ENCODE measurements at places on chromosomes 6 and 20.

DNA sequence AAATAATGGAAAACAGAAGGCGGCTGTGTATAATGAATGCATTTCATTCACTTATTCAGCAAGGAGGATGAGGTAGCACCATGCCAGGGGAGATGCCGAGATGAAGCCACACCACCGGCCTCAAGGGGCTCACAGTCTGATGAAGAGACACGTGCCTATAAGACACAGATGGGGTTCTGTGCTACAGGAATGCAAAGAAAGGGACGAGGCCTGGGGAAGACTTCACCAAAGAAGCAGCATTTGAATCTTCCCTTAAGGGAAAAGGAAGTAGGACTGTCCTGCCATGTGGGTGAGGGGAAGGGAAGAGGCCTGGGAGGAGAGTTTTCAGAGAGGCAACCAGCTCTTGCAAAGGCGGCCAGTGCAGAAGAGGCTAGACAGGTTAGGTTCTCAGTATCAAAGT is 98.9 kb downstream of the PSMG4 start:
- DNase-seq: no peak

DNA sequence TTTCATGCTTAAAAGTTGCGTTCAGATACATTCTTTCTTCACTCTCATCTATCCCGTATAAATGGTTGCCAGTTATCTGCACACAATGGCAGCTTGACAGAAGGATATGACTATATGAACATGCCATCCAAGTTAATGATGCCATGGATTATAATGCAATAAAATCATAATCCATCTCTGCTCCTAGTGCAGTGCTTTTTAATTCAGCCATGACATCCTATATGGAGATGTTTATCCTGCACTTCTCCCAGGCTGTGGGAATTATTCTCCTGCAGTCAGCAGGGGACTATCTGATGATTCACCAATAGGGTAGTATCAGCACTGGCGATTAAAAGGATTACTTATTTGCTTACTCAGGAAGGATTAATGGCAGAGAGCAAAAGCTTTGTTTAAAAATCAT is 273.8 kb downstream of the SAMD5 start:
- no peak for DNase-seq

DNA sequence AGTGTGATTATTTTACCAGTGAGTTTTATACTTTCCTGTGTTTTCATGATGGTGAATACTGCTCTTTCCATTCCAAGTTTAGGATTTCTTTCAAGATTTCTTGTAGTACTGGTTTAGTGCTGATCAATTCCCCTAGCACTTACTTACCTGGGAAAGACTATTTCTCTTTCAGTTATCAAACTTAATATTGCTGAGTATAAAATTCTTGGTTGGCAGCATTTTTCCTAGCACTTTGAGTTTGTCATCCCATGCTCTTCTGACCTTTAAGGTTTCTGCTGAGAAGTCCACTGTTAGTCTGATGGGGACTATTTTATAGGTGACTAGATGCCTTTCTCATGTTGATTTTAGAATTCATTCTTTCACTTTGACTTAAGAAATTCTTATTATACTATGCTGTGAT is 842.8 kb upstream of the CITED2 start:
- no peak for DNase-seq

GRCh38 chr20:15220009-15220656 is 882.7 kb upstream of the FLRT3 start:
- DNase-seq: no peak

- no peak for DNase-seq
Observed at GRCh38 chr6:90490030-90490716, 96.7 kb downstream of the MAP3K7 start.

GRCh38 chr20:7637184-7637583 is 303.1 kb downstream of the HAO1 start:
- no peak for DNase-seq

GRCh38 chr20:61879303-61879620 is 186.4 kb downstream of the TAF4 start:
- no peak for DNase-seq

DNA sequence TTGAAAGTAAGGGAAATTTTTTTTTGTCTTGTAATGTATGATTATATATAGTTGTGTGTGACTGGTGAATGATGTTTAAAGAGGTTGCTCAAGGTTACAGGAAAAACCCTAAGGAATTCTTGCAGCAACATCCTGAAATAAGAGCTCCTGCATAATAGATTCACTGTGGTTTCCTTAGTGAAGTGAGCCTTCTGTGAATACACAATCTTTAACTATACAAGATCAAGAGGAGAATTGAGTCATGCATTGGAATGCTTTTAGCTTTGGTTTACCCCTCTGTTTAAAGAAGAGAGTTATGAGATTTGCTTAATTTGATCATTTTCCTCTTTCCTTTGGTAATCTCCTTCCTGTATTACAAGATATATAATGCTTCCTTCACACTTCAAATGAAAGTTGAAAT is 141.6 kb upstream of the EYA4 start:
- DNase-seq: no peak

- DNase-seq: peak; percentile 81
Observed at GRCh38 chr20:53581444-53582250, 12.0 kb downstream of the ZNF217 start.

DNA sequence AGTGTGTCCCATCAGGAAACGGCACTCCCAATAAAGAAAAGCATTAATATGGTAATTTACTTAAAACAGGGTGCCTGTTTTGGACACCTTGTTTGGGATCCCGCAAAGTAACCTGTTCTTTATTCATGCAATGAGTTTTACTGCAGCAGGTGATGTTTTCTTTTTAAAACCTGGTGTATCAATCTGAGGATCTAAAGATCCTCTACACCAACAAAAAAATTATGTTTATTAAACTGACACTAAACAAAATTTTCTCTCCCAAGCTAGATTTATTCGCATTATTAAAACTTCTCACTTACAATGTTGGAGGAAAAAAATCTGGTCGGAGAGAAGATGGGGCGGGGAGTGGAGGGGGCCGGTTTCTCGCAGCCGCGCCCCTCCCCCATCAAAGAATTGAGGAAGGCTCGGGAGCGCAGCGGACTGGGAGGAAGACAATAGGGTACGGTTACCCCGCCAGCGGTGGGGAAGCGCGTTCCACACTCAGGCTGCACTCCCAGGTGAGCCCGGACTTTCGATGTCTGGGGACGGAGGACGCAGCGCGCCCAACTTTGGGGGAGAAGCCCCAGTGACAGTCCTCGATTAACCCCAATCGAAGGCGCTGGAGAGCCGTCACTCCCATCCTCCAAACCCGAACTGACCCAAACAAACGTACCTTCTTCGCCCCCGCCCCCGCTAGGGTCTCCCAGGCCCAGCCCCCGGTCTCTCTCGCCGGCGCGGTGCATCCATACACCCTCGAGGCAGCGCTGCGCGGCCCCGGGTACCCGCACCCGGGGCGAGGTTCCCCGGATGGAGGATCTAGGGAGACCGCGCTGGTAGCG is 1.3 kb downstream of the CD24 start:
- DNase-seq: peak; percentile 46

DNA sequence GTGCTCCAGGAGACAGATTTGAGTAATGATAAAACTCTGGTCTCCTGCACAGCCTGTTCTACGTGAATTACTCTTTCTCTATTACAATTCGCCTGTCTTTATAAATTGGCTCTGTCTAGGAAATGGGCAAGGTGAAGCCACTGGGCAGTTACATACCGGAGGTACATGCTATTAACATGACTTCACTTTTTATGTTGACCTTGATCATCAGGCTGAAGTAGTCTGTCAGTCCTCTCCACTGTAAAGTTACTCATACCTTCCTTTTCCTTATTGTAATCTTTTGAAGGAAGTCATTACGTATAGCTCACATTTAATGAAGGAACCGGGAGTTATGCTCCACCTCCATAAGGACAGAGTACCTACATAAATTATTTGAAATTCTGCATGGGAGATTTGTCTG is 19.9 kb upstream of the KHDC1 start:
- DNase-seq: no peak

GRCh38 chr6:119523556-119523955 is 174.0 kb upstream of the MAN1A1 start:
- DNase-seq: no peak

DNA sequence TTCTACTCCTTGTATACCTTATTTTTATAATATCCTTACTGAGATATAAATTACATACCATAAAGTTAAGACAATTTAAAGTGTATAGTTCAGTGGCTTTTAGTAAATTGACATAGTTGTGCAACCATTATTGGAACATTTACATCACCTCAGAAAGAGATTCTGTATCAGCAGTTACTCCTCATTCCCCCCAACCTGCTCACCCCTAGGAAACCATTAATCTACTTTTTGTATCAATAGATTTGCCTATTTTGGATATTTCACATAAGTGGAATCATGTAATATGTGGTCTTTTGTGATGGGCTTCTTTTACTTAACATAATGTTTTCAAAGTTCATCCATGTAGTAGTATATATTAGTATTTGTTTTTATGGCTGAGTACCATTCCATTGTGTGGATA is 51.3 kb downstream of the CDC5L start:
- no peak for DNase-seq

GRCh38 chr20:58546416-58546711 is 31.2 kb upstream of the APCDD1L start:
- no peak for DNase-seq

- no peak for DNase-seq
Observed at GRCh38 chr6:35008858-35009257, 119.8 kb downstream of the ANKS1A start.

GRCh38 chr20:51938559-51939258 is 136.4 kb upstream of the SALL4 start:
- DNase-seq: no peak

DNA sequence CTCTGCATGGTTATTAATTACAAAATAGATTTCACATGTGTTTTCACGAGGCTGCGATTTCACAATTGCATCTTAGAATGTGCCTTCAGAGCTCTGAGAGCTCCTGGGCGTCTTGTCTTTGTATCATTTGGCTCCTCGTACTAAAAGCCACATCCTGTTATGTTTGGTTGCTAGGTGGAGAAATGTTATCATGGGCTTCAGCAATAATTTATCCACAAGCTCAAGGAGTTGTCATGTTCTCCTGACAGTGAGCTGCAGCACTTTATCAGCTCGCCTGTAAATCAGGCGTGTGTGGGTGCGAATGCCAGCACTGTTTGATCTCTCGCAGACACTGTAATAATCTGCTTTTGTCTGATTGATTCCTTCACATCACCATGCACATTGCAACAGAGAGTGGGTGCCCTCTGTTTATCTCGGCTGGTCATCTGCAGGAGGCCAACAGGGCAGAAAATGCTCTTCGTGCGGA is 218.6 kb upstream of the ZFP64 start:
- no peak for DNase-seq

DNA sequence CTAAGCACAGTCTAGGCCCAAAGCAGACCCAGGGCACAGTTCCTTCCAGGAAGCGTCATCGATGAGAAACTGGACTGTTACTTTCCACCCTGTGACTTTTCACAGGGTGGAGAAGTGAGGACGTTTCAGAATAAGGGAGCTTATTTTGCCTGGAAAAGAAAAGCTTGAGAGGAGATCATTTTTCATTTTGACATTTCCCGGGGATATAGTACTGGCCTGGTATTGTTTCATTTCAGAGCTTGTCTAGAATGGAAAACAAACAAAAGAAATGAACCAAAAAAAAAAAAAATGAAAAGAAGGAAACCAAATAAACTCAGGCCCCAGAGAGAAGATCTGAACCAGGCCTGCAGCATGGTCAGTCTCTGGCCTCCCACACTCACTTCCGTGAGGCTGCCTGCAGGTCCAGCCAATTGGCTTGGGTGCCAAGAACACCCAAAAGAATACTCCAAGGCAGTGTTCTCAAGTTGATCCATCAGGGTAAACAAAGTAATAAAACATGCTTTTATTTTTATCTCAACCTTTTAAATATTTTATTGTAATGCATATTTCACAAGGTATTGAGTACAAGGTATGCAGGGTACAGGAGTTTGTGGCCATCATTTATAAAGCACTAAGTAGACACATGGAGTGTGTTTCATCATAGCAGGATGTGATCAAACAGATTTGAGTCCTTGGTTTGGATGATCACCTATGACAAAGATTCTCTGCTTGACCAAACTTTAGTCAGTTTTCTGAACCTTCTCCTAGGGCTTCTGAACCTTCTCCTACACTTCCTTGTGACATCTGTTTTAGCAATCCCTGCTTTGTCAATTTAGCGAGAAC is 176.9 kb upstream of the GGTLC1 start:
- no peak for DNase-seq

DNA sequence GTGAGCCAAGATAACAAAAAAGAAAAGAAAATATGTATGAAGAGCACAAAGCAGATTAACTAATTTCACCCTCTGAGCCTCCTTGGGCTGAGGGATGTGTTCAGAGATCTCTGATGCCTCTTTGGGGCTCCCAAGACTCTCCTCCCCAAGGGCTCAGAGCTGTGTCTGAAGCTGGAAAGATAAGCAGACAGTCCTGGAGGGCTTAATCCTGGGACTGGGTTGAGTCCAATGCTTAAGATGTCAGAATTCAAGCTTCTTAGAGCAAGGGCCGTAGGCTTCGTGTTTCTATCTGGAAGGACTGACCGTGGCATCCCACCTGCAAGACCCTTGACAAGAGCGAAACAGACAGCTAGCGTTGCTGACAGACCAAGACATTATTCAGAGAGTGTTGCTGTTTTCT is 229.0 kb downstream of the ZMYND8 start:
- DNase-seq: no peak
